ENCODE measurements at places on chromosomes 1 and 21.

DNA sequence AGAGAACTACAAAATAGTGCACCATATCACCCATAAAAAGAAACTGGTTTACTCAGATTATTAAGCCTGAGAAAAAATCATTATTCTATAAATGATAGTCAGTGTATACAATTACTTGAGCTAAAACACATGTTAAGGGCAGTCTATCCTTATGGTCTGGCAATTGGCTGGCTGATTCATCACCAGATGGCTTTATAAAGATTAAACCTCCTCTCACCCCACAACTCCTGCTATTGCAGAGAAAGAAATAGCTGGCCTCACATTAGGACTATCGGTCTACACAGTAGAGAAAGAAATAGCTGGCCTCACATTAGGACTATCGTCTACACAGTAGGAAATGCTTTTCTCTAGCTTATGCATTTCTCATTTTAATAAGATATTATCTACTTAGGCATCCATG is 21.2 kb downstream of the CEP170 start:
- DNase-seq: no peak

GRCh38 chr1:152533327-152533938 is 19.2 kb downstream of the CRCT1 start:
- DNase-seq: no peak

DNA sequence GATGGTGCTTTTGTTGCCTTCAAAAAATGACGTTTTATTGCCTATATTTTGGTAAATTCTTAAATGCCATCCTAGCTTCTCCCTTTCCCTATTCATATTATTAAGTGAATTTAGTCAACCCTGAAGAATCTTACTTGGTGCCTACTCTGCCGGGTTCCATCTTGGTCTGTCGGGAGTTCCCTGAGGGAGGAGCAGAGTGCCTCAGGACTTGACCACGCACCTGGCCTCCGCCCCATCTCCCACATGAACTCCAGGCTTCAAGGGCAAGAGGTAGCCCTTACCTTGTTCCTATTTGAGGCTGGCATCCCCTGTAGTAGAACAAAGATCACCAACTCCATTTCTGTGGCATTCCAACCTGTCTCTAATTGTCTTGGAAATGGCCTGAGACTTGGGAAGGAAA is 21.5 kb downstream of the VANGL2 start:
- DNase-seq: no peak

DNA sequence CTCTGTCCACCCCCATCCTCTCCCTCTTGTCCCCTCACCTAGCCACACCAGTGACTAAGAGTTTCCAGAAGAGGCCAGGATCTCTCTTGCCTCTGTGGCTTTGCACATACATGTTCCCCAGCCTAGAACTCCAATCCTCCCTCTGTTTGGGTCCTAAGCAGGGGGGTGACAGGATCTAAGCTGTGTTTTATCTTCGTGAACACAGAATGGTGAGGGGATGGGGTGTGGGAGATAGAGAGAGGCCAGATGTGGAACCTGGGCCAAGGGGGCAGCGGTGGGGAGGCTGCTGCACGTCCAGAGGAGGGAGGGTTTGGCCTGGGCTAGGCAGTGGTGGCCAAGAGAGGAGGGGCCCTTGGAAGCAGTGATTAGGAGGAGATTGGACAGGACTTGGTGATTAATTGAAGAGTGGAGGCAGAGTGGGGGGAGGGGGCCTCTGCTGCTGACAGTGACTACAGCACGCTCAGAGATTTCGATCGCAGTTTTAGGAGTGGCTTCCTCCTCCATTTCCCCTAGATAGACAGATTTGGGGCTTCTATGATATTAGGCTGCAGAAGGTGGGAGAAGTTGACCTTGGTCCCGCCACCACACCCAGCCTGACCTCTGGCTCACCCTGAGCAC is 17.1 kb upstream of the ADGRB2 start:
- no peak for DNase-seq

DNA sequence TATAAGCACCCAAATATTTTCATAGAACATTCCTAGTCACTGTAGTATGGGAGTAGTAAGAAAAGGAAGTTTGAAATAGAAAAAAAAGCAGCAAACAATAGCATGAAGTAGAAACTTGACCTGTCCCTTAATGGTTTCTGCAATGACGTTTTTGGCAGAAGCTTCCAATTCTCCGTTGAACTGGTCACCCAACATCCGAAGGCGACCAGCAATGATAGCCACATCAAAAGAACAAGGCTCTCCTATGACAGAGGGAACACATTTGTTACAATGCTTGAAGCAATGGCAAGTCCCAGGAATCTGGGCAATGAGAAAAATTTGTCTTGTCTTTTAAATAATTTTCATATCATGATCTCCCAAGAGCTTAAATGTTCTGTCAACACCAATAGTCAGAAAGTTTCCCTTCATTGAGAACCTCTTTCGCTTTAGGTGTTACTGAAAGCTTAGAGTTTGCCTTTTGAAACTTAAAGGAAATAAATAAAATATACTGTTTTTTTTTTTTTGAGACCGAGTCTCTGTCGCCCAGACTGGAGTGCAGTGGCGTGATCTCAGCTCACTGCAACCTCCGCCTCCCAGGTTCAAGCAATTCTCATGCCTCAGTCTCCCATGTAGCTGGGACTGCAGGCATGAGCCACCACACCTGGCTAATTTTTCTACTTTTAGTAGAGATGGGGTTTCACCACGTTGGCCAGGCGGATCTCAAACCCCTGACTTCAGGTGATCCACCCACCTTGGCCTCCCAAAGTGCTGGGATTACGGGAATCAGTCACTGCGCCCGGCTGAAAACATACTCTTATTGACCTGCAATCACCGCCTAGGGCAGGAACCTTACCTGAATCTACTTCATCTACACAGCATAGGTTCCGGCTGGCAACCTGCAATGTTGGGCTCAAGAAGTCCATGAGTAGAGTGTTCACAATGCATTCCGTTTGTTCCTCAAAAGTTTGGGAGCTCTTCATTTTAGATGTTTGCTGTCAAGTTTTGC is 672 bp downstream of the BCL2L15 start:
- DNase-seq: no peak
